Pancreas (tissue), 10 donors: ENCODE measurements at places on chromosomes 6 and 20. TPM values are rescaled to one million over a fixed set of nuclear protein-coding genes. Genes with fewer than 3 reads are reported as not detected.

DNA sequence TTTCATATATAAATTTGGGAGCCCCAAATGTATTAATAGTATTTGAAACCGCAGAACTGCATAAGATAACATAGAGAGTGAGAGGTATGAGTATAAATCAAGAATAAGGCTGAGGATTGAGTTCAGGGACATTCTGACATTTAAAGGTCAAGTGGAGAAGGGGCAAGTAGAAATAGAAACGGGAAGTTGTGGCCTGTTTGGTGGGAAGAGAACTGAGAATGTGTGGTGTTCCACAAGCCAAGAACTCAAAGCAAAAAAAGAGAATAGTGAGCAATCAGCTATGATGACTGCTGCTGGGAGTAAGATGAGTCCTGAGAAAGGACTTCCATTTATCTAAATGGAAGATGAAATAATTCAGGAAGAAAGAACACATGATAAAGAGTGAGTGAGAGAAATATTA lies 418.4 kb downstream of the CD109 start:
- no peak for DNase-seq

DNA sequence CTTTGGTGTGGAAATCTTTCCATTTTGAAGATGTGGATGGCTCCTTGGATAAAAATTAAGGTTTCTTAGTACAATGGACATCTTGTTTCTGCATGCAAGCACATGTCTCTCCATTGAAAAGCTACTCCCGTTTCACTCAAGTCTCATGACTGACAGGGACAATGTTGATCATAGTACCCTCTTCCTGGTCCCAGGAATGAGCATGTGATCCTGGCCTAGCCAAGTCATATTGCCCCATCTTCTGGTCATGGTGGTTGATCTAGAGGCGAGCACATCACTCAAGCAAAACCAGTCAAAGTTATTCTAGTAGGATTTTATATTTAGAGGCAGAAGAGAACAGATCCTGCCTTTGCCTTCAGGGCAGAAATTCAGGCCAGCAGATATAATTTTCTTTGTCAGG lies 12.2 kb upstream of the CBLN4 start:
- DNase-seq = no peak

- no peak for DNase-seq
Observed at GRCh38 chr6:158324136-158324535, 11.9 kb downstream of the TULP4 start.

DNA sequence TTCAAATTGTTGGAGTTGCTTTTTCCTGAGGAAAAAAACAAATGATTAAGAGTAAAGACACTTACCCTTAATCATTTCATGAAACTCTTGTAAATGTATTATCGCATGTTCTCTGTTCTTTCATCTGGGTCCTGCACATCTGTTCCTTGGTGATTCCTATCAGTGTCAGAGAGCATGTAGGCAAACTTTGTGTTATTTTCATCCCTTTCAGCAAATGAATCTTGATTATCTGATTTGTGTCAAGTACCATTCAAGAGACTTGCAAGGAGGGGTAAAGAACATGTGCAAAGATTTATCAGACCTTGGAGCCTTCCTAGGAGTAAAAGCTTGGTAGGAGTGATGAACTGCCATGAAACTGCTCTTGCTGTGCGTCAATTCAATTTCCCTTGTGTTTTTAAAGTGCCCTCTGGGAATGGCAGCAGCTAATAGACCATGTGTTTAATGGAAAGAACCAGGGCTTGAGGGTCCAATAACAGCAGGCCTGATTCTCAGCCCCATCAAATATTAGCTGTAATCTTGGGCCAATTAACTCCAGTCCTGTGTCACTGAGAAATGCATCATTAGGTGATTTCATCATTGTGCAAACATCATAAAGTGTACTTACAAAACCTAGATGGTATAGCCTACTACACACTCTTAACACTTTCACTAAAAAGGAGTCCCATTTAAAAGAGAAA lies 118.9 kb upstream of the CEP85L start:
- no peak for DNase-seq

SMIM26 gene
- 37.3 TPM for total RNA-seq

GRCh38 chr6:21019614-21020013 lies 485.4 kb downstream of the CDKAL1 start:
- DNase-seq = no peak
